ENCODE measurements at places on chromosomes 7 and 10.

- DNase-seq = no peak
These were observed 80.8 kb downstream of the ARHGAP22 start for GRCh38 chr10:48523820-48524758.

DNA sequence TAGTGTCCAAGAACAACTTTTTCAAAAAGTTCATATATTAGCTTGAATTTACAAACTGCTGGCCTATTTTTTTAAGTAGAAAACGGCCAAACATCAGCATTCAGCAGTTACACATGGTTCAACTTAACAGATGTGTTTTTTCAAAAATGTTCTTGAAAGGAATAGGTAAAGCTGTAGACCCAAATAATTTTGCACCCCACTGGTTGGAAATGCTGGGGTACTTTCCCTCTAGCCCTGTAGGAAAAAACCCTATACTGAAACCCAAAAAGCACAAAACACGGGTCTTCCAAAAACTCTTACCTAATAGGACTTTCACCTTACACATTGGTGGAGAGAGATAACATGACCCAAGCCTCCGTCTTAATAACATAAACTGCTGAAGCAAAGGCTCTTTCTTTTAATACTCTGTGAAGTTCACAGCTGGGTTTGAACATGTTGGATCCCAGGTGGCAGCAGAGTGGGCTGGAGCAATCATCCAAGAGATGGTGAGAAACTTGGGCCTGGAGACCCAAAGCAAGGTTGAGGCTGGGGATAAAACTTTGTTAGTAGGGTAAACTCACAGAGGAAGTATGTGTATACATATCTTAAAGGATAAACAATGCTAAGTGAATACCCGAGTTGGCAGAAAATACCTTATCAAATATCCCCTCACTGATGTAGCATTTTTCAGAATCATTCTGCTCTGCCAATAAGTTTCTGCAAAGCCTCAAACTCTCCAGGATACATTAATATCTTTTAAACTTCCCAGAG is 629 bp upstream of the DNAJC9 start:
- DNase-seq = no peak

- no peak for DNase-seq
These were observed 350.9 kb downstream of the RNLS start for GRCh38 chr10:88232029-88232895.

DNA sequence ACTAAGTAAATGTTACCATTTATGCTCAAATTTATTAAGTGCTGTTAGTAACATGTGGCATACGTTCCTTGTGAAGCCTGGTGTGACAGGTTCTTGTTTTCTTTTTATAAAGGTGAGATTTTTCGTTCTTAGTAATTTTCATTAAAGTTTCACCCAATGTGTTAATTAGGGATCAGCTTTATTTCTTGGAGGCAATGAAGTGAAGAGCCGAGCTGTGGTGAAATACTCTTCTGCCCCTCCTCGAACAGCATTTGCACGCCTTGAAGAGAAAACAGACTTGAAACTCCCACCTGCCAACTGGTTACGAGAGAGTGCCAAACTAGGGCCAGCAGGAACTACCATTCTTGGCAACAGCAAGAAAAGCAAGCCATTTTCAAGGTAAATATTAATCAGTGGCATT is 1.5 kb downstream of the EDRF1 start:
- DNase-seq = no peak

Data from naive thymus-derived CD8-positive, alpha-beta T cell (primary cell).